ENCODE measurements at places on chromosomes 12 and 14.

GRCh38 chr12:49865109-49865781, 22.3 kb upstream of the BCDIN3D start:
- DNase-seq: no peak

DNA sequence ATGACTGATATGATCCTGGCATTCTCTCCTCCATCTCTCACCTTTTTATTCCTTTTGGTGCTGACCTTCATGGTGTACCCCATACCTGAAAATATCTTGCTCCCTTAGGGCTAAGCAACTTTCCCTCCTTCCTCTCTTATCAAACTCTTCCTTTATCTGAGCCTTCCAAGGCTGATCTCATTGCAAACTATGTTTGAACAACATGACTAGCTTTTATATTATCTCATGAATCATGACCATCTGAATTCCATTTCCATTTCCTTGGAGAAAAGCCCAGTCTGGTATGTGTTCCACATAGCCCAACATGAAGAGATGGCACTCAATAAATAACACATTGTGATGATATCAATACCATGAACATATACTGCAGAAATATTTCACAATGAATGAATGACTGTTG, 111.6 kb downstream of the TSPAN8 start:
- peak; percentile 12 for DNase-seq

DNA sequence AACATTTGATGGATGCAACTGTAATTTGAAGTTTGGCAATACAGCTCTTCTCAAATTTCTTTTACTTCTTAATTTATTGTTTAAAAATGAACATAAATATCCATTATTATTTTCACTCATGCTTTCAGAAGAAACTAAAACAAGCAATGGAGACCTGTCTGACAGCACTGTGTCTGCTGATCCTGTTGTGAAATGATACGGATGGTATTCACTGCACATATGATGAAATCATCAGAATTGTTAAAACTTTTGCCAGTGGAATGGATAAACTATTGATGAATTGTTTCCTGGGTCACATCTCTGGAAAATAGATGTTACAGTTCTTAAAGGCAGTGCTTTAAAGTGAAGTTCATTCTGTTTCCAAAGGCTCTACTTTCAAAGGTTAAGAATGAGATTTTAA, 59.2 kb downstream of the WASHC4 start:
- DNase-seq: peak; percentile 13

GRCh38 chr14:105939810-105940508, 413.6 kb downstream of the TMEM121 start:
- no peak for DNase-seq

DNA sequence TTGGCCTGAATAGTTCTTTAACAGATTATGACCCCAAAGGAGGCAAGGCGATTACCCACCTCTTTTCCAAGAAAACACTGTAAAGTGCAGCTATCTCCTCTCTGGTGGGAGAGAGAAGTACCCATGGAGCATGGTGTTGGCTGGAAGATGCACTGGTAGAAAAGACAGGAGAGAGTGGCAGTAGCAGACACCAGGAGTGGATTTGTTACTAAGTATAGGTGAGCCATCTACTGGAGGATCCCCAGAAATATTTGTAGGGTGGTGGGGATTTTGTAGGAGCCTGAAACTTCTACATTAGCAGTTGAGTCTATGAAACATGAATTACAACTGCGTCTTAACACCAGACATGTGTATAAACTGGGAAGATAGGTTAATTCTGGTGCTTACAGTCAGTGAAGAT, 148.0 kb downstream of the SLC38A4 start:
- no peak for DNase-seq

Data from AG08396 (cell line).